Stimulated activated CD4-positive, alpha-beta T cell treated with anti-CD3 and anti-CD28 coated beads, Interleukin-1b, Interleukin-23, amount 100 ng/mL, for 1 hour (primary cell): ENCODE measurements at places on chromosomes 5 and 9.

- DNase-seq: no peak
These were observed 7.0 kb upstream of the NMUR2 start for GRCh38 chr5:152412129-152412528.

GRCh38 chr5:166695326-166695725 lies 1596.1 kb upstream of the WWC1 start:
- no peak for DNase-seq

DNA sequence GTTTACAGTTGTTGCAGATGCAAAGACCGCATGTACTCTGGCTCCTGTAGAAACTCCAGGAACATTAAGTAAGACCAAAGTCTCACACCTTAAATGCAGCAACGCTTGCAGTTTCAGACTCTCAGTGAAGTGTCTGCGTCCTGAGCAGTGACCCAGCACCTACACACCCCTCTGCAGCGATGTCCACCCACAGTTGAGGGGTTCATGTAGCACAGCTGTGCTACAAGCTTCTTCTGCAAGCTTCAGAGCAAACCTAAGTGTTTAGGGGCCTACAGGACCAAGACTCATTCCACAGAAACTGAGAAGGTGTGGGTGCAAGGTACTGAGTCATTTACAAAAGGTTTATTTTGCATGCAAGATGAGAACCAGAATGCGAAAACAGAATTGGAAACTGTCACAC lies 191.0 kb downstream of the IRX2 start:
- DNase-seq: no peak

DNA sequence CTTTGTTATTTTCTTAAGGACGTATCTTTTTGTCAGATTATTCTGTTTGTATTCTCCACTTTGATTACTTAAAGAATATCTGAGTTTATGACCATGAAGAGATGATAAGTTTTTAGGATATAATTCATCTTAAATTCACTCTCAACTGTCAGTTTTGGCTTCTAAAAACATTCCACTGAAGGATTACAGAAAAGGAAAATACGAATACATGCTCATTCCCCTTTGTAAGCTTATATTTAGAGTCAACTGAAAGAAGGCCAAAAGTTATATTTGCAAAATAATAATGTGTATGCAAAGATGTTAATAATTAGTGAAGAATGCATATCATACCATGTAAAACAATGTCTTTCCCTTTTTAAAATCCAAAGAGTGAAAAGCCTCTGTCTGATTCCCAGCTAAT lies 52.5 kb downstream of the ZNF474 start:
- DNase-seq: no peak

DNA sequence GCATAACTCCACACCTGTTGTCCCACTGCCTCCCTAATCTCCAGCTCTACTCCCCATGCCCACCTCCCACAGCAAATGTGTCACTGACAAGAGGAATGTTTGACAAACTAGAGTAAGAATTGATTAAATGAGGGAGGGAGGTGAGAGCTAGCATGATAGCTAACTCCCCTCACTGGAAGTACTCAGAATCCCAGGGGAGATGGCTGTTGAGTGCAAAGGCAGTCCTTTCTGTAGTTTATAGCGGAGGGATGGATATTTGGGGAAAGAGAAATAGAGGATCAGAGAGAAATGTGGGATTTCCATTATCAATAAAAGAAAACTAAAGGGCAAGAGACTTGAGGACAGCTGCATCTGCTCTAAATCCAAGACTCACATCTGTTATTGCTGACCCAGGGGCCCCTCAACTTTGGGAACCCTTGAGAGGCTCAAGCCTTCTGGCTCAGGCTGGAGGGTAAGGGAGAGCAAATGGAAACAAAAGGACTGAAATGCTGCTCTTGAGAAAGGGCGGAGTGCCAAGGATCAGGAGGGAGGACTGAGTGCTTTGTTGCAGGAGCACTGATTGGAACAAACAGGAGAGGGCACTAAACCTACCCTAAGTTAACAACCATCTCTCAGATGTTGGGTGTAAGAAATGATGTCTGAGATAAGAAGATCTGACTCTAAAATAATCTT lies 372.1 kb downstream of the NTRK2 start:
- DNase-seq: no peak

DNA sequence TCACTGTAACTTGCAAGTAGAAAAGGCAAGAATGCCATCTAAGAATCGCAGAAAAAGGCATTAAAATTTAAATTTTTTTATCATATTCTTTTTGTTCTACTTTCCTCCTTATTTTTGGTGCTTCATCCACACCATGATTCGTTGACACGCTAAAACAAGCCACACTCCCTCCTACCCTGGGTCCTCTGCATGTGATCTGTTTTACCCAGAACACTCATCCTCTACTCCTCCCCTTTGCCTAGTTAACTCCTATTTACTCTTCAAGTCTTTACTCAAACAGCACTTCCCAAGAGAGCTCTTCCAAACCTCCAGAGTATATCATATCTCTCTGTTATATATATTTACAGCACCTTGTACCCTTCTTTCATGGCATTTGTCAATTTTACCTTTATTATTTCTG lies 61.4 kb upstream of the SRP19 start:
- DNase-seq: no peak

DNA sequence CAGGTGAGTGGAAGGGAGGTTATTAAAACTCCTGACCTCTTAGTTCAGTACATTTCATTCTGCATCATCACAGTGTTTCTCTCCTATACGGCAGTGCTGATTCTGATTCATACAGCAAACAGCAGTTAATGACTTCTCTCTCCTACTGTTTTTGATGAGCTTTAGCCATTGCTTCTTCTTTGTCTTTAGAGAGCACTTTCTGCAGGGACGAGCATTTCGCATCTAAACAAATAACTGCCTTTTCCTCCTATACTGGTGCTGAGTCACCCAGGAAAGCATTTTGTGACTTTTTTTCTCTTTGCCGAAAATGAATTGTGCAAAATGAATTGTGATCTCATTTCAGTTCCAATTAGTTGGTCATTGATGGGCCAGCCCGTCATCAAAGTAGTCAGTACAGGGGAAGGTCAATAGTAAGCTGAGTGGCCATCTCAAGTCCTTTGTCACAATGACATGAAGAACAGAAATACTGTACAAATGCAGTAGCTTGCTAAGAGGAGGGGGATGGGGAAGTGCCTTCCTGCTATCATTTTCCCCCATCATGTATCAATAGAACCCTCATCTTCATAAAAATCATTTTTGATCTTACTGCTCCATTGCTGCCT lies 98.5 kb downstream of the INSYN2B start:
- no peak for DNase-seq

DNA sequence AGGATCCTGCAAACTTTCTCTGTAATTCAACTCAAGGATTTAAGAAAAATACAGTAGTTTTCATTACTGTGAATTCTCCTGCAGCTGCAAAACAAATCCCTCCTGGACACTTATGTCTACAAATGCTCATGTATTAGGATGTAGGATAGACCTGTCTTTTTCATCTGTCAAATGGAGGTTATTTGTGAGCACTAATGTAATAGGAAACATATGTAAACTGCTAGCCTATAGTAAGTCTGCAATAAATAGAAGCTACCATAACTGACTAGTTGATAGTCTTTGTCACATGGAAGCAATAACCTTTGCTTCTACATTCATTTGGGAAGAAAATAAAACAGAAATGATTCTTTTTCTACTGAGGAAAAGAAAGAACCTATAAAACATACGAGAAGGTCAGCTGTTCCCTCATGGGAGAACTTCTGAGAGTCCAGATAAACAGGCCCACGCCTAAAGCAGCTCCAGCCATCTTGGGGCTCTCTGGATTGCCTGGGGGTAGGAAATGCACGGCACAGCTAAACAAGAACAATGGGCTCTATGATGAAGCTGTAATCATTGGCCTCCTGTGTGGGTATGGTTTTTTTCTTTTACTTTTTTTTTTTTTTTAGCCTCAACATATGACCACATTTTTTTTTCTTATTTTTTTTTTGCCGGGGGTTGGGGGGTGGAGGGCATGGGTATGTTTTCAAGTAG lies 6.2 kb downstream of the KCNV2 start:
- no peak for DNase-seq

DNA sequence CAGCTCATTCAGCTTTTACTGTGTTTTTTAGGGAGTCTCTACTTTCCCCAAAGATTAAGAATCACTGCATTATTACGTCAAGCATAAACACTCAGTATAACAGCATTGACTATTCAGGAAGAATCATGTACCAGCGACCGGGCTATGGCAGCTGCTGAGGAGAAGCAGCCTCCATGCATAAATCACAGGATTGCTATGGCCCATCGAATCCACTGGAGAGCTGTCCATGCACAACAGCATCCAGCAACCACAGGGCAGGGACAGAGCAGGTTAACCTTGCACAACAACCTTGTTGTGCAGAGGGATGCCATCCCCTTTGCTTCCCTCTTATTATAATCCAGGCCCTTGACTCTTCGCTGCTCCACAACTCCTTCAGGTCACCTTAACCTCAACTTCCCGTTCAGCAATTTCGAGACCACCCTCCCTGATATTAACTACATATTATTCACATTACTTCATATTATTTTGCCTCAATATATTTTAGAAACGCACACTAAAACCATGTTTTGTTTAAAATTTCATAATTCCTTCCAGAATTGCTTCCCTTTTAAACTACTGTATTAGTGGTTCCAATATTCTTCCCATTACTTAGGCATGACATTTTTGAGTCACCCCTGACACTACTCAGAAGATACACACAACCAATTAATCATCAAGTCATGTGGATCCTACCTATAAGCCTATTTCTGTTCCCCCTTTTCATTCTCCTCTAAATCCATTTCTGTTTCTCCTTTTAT lies 991 bp downstream of the IARS1 start:
- no peak for DNase-seq

DNA sequence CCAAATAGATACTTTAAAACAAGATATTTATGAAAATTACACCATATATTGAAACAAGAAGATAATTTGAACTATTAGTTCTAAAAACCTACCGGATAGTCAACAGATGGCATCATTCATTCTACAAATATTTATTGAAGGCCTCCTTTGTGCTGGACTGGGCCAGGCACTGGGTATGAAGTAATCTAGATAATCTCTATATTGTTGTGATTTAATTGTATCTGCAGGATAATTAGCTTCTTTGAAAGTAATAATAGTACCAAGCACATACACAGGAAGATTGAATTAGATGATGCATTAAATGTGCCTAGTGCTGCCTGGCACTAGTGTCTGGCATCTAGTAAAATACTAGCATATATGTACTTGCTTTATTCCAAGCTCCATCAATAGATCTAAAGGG lies 735.2 kb upstream of the DMAC1 start:
- no peak for DNase-seq

DNA sequence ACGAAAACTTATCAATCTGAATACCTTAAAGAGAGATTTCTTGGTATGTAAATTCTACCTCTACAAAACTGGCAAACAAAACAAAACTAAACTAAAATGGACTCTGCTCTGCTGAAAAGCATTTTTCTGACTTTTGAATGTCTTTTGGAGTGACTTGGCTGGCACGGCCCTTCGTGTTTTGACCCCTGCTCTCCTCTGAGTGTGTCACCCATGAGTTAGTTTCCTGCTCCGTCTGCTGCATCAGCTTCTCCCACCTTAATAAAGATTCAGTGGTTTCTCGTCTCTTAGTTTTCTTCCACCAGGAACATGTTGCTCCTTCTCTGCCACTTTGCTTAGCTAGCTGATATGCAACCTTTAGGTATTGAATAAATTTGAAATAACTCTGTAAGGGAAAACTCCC lies 1084.0 kb upstream of the CDH18 start:
- DNase-seq: no peak

- no peak for DNase-seq
These were observed 400.8 kb upstream of the PIK3R1 start for GRCh38 chr5:67814569-67815311.

DNA sequence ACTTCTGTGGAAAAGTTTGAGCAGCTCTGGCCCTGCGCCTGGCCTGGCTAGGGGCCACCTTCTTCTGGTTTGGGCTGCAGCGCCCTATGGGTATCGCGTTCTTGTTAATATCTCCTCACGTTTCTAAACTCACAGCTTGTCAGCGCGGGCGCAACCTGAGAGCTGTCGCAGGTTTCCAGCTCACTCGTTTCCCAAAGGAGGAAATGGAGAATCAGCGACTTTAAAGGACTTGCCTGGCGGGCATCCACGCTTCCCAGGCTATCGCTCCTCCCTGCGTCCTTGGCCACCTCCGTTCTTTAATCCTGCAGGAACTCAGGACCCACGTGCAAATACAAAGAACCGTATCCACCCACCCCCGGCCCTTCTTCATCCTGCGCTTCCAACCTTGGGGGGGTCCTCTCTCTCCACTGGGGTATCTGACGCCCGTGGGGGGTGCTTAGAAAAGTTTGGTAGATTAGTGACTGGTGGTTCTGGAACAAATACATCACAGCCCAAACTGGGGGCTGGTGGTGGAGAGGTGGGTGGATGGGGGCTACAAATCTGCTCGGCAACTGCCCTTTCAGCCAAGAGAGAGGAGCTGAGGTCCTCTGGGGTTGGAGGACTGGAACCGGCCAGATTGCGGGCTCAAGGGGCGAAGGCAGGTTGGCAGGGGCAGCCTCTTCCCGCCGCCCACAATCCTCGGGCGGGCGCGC lies 578 bp upstream of the PSAT1 start:
- peak; percentile 3 for DNase-seq

DNA sequence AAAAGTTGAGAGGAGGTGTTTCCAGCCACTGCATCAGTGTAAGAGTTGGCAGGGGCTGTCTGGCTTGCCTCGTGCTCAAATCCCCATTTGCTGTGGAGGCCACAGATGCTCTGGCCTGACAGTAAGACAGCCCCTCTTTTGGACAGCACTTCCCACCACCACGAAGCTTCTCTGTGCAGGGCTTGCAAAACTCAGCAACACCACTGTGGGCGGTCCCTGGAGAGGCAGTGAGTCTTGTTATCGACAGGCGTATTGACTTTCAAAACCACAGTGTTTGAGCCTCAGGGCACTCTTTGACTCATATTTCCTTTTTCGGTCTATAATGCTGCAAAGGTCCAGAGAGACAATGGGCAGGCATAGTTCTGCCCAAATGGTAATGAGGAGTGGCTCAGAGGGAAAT lies 539.5 kb downstream of the EBF1 start:
- DNase-seq: no peak
